NCI-H2029 (cell line): ENCODE measurements at places on chromosomes 11 and 22.

DNA sequence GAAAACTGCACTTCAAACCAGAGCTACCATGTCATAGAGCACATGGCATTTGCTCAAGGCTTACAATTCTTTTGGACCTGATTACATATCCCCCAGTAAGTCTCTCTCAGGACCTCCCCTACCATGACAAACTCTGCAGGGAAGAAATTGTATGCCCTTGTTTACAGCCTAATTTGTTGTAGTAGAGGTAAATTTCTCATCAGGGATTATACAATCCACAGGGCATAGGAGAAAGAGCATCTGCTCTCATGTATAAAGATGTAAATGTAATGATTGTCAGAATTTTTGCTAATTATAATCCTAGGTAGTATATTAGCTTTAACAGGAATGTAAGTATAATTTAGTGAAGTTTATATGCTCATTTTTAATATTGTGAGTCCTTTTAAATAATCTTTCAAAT is at the start of gene OR8B3:
Gene OR8B3, minus strand, starts transcription at position 101 of the 400 bp plus-strand sequence. CDS start 1,673 bp downstream, outside the sequence.
- no peak for DNase-seq

GRCh38 chr11:63804259-63804658 is 9.0 kb upstream of the SPINDOC start:
- DNase-seq, result no peak

DNA sequence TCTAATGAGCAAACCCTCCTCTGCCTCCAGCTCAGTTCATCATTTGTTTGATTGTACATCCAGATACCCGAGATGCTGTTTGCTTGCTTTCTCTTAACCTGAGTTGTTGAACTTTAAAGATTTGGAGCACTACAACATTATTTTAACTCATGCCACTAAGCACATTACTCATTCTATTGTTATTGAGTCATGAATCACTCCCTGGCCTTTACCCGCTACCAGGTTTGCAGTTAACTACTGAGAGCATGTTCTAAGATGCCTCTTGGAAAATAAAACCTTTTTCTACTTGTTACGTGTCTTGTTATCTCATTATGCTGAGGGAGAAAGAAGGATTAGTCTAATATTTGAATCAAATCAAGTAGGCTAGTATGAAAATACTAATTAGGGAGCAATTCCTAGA is 720.6 kb upstream of the ANO5 start:
- no peak for DNase-seq

DNA sequence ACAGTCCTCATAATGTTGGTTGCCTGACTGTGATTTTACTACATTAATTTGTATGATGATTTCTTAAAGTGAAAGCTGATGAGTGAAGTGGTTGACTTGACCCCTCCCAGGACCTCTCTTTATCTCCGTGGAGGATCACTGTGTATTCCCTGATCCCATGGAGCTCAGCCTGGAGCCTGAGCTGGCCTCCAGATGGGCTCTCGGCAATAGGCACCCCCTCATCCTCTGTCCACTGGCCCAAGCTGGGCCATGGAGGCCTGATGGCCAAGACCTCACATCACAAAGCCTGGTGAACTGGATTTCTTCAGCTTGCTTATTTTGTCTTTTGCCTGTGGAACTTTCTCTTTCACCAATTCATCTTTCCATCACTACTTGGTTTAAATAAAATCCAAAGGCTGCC is 75.2 kb downstream of the WNT11 start:
- DNase-seq, result no peak

- no peak for DNase-seq
These were observed 935 bp upstream of the RTN4RL2 start for GRCh38 chr11:57459164-57460021.

- no peak for DNase-seq
These were observed 97.6 kb upstream of the HSD17B12 start for GRCh38 chr11:43582863-43583462.

GRCh38 chr22:25395468-25395867 is 169.0 kb upstream of the GRK3 start:
- no peak for DNase-seq

GRCh38 chr11:126544108-126545056 is 188.9 kb downstream of the ST3GAL4 start:
- no peak for DNase-seq

- DNase-seq, result no peak
These were observed 410.7 kb upstream of the KIRREL3 start for GRCh38 chr11:127411283-127411682.

DNA sequence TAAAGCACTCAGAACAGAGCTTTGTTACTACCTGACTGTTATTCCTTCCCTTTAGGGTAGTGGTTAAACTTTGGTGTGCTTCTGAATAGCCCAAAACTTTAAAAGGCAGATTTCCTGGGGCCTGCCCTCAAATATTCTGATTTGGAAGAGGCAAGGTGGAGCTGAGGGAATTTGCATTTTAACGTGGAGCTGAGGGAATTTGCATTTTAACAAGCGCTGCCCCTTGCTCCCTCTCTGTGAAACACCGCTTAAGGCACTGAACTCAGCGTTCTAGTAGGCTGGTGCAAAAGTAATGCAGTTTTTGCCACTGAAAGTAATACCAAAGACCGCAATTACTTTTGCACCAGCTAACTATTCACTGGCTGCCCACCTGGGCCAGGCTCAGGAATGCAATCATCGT is 35.0 kb downstream of the TPST2 start:
- no peak for DNase-seq

GRCh38 chr11:122305426-122306320 is 189.7 kb upstream of the BLID start:
- DNase-seq, result no peak

DNA sequence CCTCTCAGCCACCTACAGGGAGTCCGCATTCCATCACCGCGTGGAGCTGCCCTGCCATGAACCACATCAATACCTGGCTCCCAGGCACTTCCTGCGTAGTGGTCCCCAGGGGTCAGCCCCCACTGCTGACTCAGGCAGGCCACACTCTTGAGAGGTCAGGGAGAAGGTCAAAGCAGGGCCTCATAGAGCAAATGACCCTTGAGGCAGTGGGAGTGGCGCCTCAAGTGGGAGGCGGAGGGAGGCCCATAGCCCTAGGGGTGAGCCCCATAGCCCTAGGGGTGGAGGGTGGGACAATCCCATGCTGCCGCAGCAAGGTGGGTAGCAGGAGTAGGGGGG is 5.0 kb downstream of the PRDX5 start:
- DNase-seq, result no peak
